ENCODE measurements at places on chromosomes 16 and 17. TPM values are rescaled to one million over a fixed set of nuclear protein-coding genes. Genes with fewer than 3 reads are reported as not detected.
A peak's percentile ranks its signal among the peaks of the same experiment; 100 is the strongest.

The NPIPB5 gene
- total RNA-seq, result 9.7 TPM

DNA sequence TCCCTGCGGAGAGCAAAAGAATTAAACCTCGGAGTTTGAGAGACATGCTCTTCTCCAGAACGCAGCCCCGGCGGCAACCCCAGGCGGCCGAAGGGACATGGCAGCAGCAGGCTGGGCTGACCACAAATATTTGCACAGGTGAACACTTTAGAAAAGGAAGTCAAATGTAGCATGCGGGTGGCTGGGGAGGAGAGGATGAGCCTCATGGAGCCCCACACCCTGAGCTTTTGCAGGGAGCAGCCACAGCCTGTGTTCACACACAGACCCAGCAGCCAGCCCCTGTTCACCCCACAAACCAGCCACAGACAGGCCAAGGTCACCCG is 17.8 kb downstream of the HS3ST6 start:
- no peak for DNase-seq

The CTRB2 gene
- not detected for total RNA-seq

DNA sequence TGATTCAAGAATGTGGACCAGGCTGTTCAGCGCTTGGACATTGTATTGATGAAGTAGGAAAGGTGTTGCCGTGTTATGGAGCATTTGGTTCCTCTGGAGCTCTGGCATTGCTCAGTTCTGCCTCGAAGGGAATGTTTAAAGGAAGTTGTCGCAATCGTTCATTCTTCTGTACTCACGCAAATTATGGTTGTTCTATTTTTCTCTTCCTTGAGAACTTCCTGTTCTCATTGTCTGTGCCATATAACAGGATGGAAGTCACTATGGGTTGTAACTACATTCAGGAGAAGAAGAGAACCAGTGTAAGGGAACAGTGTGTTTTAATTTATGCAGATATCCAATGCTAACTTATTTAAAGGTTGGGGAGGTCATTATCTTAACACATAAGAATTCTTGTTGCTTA is 13.0 kb downstream of the PCTP start:
- peak; percentile 63 for DNase-seq

DNA sequence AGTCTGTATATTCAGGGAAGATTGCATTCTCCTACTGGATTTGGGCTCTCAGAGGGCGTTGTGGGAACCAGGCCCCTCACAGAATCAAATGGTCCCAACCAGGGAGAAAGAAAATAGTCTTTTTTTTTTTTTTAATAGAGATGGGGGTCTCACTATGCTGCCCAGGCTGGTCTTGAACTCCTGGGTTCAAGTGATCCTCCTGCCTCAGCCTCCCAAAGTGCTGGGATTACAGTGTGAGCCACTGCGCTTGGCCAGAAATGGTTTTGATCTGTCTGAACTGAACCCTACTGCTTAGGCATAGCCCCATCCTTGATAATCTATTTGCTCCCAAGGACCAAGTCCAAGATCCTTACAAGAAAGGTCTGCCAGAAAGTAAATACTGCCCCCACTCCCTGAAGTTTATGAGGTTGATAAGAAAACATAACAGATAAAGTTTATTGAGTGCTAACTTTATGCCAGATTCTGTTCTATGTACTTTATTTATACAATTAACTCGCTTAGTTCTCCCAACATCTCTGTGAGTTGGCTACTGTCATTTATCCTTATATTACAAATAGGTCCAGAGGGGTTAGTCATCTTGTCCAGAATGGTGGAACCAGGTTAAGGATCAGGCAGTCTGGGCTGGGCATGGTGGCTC is 13.5 kb downstream of the G6PC1 start:
- no peak for DNase-seq

DNA sequence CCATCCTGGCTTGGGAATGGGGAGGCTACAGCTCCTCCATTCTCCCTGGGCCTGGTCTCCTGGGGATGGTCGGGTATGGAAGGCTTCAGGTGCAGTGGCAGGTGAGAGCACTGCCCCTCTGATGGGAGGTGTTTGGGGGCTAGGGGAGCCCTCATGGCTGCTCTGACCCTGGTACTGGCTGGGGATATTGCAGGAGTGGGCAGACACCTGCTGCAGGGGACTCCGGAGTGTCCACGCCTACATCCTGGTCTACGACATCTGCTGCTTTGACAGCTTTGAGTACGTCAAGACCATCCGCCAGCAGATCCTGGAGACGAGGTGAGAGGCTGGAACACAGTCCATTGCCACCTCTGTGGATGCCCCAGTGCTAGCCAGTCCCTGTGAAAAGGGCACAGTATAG is 8.8 kb downstream of the RASL10B start:
- DNase-seq, result no peak

The TEX19 gene
- total RNA-seq, result not detected

GRCh38 chr17:32269377-32269776 is 3.7 kb downstream of the RHBDL3 start:
- peak; percentile 87 for DNase-seq

The NCOR1 gene
- 54.2 TPM for total RNA-seq

GRCh38 chr17:43028221-43028861 is 3.3 kb downstream of the RND2 start:
- DNase-seq, result no peak

The CBFA2T3 gene
- not detected for total RNA-seq

GRCh38 chr17:65799869-65800268 is 238.4 kb upstream of the AXIN2 start:
- no peak for DNase-seq

- DNase-seq, result peak; percentile 77
Measured at GRCh38 chr16:29700253-29700987, 21.4 kb downstream of the QPRT start.

The KRT9 gene
- not detected for total RNA-seq

All from RPMI7951 (cell line).